Head of caudate nucleus (tissue), 42 donors: ENCODE measurements at places on chromosomes 6 and 20.

DNA sequence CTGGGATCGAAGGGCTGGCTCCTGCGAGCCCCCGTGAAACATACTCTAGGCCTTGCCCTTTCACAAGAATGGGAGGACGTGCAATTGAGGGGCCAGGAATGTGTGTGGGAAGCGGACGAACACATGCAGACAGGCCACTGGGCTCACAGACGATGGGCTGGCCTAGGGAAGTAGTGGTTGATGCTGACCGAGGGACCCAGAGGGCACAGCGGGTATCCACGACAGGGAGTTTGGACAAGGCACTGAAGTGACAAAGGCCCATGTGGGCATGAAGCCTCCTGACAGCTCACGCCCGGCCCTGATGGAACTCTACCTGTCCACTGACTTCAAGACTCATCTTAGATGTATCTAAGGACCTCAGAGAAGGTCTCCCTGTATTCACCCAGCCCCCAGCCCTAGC, 52.2 kb downstream of the MYH7B start:
- DNase-seq = no peak

DNA sequence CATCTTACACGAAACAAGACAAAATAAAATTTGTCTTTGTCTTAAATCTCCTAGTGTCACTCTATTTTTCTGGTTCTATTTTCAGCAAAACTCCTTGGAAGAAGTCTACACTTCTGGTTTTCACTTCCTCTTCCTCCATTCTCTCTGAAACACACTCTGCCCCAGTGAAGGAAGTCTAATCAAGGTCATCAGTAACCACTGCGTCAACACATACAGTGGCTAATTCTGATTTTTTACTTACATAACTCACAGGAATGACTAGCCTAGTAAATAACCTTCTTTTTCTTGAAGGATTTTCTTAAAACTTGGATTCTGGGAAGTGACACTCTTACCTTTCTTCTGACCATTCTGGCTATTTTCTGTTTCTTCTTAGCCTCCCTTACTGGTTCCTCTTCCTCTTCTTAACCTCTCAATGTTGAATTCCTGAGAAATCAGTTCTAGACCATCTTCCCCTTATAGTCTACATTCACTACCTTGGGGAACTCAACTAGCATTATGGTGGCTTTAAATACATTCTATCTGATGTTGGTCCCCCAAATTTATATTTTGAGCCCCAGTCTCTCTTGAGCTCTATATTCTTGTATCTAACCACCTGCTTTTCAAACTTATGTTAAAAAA, 37.5 kb downstream of the AIG1 start:
- DNase-seq = no peak

DNA sequence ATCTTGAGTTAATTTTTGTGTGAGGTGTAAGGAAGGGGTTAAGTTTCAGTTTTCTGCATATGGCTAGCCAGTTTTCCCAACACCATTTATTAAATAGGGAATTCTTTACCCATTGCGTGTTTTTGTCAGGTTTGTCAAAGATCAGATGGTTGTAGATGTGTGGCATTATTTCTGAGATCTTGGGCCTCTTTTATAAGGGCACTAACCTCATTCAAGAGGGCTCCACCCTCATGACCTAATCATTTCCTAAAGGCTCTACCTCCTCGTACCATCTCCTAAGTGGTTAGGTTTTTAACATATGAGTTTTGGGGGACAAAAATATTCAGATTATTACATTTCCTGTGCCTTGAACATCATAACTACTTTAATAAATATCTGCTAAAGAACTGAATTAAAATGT, 510.9 kb downstream of the UTRN start:
- DNase-seq = no peak

DNA sequence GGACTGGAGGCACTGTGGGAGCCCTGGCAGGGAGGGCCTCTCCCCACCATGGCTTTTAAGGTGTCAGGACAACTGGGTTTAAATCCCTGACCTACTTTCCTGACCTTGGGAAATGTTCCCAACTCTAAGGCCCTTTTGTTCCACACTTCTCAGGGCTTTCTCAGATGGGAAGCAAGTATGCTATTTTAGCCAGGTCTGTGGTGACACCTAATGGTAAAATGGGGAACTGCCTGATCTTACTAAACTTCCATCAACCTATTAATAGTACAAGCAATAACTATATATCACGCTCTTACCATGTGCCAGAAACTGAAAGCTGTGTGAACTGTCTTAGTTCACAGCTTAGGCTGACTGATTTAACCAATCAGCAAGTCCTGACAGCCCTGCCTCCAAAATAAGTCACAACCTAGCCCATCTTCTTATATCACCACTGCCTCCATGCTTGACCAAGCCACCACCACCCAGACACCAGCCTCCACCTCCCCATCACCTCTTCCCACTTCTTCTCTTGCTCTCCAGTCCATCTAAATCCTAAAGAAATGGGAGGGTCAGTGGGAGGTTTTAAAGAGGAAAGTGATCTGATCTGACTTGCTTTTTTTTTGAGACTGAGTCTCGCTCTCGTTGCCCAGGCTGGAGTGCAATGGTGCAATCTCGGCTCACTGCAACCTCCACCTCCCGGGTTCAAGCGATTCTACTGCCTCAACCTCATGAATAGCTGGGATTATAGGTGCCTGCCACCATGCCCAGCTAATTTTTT, 6.9 kb upstream of the BLCAP start:
- DNase-seq = no peak

DNA sequence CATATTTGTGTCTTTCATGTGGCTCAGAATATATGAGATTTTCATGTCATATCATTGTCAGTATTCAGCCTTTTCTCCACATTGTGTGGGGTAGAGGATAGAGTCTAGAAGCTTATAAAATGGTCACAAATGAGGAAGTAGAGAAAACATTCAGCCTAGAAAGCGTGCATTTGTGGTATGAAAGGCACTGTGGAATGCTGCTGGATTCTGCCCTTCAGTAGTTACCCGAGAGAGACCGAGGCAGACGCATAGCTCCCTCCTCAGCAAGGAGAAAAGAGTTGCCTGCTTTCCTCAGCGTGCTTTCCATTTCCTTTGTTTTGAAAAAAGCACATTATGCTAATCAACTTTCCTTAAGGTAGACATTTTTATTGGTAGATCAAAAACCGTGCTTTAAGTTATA, 28.7 kb downstream of the MYB start:
- DNase-seq = no peak

DNA sequence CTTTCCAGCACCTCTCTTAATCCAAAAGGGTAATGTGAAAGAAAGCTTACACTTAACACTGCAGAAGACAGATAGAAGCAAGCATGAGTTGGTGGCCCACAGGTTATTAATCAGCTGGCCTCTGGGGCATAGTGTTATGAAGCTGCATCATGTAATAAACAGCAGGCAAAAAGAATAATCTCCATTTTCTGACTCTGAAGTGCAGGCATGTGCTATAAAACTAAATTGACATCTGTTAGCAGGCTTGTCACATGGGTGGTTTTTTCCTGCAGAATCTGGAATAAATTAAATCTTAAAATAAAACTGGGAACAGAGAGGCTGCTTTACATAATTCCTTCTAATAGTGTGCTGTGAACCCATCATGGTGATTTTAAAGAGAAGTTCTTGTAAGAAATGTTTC, 73.3 kb downstream of the METTL24 start:
- no peak for DNase-seq
